ENCODE measurements at places on chromosomes 2 and 18.

DNA sequence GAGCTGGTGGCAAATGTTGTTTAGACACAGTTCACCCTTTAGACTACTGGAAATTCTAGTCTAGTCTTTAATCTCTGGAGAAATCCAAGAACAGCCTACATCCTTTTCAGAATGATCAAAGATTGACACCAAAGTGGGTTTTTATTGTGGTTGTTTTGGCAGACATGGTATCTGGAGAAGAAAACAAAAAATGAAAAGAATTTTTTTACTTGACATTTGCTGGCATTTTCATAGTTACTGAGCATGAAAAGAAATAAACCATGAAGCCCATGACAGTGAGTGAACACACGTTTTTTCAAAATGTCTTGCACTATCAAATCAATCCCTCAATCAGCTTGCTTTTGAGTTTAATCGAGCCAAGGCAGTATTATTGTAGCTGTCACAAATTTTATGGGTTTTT is 125.3 kb downstream of the CCBE1 start:
- DNase-seq = no peak

- DNase-seq = no peak
Measured at GRCh38 chr2:157085522-157085921, 172.0 kb upstream of the GALNT5 start.

DNA sequence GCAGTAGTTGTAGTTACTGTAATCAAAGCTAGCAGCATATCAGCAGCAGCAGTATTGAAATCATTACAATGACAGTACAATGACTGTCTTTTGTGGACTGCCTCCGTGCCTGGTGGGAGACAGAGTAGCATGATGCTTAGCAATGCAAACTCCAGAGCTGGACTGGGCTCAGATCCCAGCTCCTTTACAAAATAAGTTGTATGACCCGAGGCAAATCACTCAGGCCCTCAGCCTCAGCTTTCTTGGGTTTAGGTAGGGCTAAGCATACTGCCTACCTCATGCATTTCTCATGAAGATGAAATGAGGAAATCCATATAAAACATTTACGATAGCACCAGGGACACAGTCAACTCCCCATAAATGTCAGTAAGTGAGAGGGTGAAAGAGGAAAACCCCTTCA is 170.7 kb downstream of the TTC32 start:
- no peak for DNase-seq

GRCh38 chr2:127024769-127025358 is 82.1 kb downstream of the BIN1 start:
- no peak for DNase-seq

DNA sequence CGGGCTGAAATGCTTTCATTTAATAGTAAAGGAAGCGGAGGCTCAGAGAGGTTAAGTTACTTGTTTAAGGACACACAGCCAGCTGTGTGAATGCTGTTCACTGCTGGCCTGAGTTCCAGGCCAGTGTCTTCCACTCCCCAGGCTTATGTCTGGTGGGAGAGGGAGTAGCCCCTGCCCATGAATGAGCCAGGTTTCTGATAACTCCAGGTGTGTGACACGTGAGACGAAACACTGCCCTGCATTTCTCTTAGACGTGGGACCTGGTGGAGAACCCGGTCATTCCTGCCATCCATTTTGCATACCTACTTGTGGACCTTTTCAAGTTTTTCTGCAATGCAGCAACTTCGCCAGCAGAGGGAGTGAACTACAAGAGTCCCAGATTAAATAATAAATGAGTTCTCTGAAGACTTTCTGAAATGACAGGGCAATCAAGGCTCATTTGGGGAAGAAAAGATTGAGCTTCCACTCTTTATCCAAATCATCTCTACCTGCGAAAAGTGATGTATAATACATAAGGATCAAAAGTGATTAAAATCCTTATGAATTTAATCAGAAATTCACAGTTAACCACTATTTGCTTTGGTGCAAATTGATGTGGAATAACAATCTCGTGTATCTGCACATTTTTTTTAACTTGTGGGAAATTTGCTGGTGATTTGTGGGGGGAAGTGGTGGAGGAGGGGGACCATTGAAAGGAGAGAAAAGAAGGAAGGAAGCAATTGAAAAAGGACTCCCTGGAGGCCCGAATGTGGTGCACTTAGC is 79.4 kb upstream of the ASB18 start:
- peak; percentile 84 for DNase-seq

DNA sequence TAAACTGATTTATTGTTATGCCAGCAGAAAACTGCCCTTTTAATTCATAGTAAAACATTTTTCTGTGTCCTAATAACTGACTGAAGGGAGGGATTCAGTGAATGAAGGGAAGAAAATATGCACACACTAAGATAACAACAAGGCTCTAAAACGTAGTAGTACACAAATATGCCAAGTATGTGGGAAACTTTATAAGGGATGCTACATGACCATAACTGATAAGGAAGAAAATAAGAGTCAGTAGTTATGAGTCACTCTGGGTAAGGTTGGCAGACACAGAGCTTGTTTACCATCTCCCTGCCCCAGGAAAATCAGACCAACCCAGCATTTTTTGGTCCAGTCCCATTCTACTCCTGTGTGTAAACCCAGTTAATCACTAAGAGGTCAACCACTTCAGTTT is 124.2 kb downstream of the RPRM start:
- DNase-seq = no peak

DNA sequence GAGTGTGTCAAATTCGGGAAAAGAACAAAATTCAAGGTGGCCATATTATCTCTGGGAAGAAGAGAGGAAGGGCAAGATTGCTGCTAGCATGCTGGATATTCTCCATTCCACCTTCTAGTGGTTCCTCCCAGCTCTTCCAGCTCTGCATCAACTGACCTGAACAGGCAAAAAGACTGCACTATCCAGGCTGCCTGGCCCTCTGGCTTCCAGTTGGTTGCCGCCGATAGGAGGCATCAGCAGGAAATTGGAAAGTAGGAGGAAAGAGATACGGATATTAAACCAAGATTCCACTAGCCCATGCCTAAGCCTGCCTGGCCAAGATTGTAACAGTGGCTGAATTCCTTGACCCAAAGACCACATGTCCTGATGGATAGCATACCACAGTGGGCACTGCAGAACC is 1.7 kb upstream of the RTTN start:
- DNase-seq = no peak

DNA sequence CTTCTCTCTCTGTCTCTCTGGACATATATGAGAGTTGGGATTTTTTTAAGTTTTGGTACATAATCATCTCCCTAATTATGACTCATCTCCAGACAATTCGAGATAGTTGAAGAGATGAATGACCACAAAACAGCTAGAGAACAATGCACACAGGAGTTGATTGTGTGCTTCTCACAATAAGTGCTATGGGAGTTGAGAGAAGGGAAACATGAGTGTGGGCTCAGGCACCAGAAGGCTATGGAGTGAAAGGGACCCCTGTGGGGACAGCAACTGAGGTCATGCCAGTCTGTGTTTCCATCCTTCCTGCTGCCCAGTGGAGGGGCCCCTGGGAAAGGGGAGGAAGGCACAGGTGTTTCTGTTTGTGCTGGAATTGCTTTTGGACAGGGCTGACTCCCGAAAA is 6.5 kb upstream of the YWHAQ start:
- no peak for DNase-seq

DNA sequence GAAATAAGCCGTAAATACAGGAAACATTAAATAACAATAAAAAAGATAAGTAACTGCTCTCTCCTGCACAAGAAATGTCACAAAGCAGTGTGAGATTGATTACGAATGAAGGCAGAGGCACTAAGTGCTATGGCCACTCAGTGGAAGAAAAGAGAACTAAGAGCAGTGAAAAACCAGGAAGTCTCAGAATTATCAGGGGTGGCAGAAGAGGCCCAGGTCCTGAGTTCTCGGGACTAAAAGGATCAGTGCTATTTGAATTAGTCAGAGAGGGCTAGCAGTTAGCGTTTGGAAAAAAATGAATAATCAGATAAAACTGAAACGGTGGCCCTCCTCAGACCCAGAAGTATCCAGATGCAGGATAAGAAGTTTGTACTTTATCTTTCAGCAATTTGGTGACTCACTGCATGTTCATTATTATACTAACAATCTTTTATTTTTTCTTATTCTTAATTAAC is 367.1 kb downstream of the ZEB2 start:
- peak; percentile 83 for DNase-seq

- DNase-seq = no peak
Measured at GRCh38 chr2:7523481-7524120, 606.4 kb downstream of the RNF144A start.

DNA sequence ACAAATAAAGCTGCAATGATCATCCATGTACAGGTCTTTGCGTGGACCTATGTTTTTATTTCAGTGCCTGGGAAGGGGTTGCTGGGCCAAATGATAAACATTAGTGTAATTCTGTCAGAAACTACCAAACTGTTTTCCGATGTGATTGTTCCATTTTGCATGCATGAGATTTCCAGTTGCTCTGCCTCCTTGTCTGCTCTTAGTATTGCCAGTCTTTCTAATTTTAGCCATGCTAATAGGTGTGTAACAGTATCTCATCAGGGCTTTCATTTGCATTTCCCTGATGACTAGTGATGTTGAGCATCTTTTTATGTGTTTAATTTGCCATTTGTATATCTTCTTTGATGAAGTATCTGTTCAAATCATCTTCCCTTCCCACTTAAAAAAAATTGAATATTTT is 67.5 kb downstream of the SP110 start:
- no peak for DNase-seq

DNA sequence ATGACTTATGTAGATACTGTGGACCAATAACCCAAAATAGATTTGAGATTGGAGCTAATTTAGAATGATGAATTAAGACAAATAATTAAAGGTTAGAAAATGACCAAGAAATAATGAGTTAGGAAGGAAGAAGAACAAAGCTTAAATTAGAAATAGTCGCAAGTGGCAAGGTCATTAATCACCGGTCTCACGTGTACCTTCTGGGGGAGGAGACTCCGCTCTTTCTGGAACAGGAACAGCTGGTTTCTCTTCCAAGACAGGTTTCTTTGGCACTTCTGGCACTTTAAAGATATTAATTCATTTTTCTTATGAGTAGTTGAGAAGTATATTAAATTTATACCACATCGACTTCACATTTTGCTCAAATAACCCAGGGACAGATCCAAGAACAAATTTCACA is 156.7 kb downstream of the TTN start:
- no peak for DNase-seq

GRCh38 chr18:2515908-2516625 is 55.2 kb downstream of the METTL4 start:
- peak; percentile 10 for DNase-seq

- DNase-seq = no peak
Measured at GRCh38 chr2:191100216-191100615, 50.6 kb downstream of the STAT4 start.

DNA sequence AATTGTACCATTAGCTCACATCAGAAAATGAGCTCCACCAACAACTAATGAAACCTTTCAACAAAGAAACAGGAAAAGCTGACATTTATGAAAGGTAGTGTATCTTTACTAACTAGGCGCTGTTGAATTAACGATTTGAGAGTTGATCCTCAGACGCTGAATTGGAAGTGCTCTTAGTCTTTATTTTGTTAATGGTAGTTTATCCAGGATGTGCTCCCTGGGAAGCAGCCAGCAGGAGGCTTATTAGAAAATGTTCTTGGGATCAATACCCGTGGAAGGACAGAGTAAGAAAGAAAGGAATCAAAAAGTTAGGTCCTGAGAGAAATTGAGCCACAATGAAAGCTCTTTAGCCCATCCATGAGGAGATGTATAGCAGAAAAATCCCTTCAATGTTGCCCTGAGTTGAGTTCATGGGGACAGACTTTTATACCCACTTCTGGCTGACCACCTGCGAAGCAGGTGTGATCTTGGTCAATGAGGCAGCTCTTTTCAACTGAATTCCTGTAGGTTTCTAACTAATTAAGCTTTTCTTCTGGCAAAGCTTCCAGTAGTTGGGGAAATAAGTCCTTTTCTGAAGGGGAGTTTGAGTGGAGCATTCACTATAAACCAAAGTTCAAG is 492.6 kb upstream of the REG3G start:
- no peak for DNase-seq

DNA sequence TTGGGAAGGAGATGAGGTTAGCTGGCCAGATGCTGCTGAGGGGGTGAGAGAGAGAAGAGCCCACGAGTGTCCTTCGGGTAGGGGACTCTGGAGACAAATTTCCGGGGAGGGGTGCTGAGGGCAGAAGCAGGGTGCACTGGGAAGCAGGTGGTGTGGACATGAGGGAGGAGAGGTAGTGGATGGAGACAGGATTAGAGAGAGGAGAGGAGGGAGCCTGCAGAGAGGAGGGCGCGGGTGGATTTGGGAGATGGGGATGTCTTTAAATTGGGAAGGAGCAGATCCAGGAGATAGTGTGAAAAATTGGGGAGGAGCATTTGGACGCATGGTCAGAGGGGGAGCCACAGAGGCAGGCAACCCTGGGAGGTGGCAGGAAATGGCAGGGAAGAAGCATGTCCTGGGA is 154.7 kb downstream of the DYSF start:
- no peak for DNase-seq

GRCh38 chr2:149573760-149574159 is 13.8 kb downstream of the MMADHC start:
- peak; percentile 46 for DNase-seq

- no peak for DNase-seq
Measured at GRCh38 chr18:52319424-52319983, 20.5 kb upstream of the DCC start.

DNA sequence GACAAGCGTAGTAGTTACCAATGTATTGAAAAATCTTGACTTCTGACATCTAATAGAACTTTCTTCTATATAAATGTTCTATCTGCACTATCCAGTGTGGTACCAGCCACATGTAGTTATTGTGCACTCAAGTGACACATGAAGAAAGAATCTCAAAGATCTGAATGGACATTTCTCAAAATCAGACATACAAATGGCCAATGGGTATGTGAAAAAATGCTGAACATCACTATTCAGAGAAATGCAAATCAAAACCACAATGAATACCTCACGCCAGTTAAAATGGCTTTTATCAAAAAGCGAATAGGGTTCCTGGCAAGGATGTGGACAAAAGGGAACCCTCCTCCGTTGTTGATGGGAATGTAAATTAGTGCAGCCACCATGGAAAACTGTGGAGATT is 37.5 kb upstream of the SMCHD1 start:
- DNase-seq = no peak

All from common myeloid progenitor, CD34-positive (primary cell).